Tongue (tissue), 3 donors: ENCODE measurements at places on chromosomes 3 and 15.
A peak's percentile ranks its signal among the peaks of the same experiment; 100 is the strongest.

- no peak for DNase-seq
Measured at GRCh38 chr15:51861557-51862359, 32.3 kb downstream of the TMOD3 start.

DNA sequence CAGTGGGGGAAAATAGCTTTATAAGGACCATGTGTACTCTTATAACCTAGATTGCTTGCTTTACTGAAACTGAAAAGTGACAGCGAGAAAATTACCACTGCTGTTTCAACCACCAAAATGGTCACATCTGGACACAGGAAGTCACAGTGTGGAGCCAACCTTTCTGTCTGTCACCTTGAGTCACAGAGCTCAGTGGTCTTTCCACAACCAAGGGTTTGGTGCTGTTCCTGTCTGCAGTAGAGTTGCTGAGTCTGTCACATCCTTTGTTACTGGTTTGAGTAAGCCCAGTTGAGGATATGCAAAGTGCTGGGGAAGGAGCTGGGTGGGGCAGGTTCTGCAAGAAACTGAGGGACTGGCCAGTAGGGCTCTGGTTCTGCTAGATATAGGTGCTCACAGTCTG, 139.1 kb upstream of the EIF1B start:
- DNase-seq = no peak

DNA sequence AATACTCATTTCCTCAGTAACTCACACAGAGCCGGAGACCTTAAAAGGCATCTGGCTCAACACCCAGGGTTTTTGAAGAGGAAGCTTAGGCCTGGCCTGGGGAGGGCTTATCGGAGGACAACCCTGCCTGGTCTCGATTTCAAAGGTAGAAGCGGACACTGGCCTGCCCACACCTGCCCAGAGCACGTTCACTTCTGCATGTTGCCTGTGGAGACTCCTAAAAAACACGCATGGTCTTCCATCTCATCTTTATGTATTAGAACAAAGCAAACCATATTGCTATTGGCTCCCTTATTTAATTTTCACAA, 55.5 kb upstream of the FURIN start:
- DNase-seq = no peak

DNA sequence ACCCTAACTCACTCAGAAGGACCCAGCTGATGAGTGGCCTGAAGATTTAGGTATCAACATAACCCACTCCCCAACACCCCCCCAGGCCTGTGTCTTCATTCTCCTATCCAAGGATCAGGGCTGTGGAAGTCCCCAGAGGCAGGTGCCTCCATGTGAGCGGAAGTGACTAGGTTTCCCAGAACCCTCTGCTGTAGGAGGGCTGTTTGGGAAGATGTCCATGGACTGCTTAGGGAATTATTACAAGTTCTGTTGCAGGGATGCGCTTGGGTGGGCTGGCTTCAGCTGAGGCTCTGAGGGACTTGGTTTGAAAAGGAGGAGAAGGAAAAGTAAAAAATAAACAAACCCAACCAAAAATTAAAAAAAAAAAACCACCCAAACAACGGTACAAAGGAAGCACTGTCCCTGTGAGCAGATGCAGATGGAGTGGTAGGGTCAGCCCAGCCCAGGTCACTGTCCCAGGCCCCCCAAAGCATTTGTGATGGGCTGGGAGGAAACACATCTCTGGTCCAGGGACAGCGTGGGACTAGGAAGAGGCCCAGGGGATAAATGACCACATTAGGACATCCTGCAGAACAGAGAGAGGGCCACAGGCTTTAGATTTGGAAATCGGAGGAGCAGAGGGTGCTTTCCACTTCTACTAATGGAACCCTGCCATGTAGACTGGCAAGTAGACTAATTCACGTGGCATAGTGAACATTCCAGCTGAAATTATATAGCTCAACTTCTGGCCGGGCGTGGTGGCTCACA, 12.2 kb upstream of the APOD start:
- DNase-seq = peak; percentile 28

GRCh38 chr3:147409143-147410115, at the start of gene ZIC1:
TSS of gene ZIC1 (plus strand) at chr3:147409365. CDS start at chr3:147410113, 748 bp downstream.
- DNase-seq = peak; percentile 80

DNA sequence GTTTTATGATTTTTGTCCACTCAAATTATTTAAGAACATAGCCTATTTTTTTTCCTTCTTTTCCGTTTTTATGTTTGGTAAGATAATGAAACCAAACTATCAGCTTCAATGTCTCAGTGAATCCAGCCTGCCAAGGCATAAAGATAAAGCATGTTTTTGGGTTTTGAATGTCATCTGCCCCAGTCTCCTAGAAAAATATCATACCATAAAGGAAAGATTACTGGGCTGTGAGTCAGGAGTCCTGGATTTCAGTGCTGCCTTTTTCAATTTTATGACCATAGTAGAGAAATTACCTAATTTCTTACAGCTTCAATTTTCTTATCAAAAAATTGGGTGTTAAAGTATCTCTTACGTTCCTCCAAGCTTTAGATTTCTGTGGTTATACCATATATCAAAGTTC, 87.5 kb downstream of the GAP43 start:
- no peak for DNase-seq

DNA sequence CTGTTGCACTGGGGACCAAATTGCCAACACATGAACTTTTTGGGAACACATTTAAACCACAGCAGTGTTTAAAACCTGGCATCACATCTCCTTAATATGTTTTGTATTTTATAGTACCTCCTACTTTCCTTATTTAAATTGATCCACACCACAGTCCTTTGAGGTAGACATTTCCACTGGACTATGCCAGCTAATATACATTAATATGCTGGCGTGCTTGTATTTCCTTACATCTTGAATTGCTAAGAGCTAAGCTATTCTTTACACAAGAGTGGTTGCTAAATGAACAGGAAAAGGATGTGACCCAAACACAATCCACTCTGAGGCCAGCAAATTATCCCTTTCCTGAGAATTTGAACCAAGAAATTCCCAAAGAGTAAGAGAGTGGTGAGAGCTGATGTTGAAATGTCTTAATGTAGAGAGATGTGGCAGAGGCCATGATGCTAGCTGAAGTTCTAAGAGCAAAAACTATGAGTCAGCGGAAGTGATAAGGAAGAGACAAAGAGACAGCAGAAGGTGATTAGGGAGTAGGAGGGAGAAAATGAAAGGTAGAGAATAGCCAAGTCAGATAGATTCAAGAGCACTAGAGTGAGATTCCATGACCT, 131.2 kb downstream of the CD47 start:
- DNase-seq = no peak

GRCh38 chr3:32733631-32734229, 48.7 kb downstream of the CNOT10 start:
- DNase-seq = peak; percentile 48

DNA sequence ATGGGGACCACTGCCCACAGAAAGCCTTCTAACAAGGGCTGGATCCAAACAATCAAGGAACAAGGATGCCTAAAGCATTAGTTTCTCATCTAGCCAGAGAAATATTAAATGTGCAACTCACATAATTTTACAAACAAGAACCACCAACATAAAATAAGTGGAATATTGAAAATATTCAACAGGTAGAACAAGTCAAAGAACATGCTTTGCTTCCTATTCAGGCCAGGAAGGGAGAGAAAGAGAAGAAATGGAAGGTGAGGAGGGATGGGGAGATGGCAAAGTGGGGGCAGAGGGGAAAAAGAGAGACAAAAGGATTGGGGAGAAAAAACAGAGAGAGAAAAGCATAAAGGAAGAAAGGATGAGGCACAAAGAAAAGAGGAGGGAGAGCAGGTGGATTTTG, 63.1 kb downstream of the SLC12A8 start:
- DNase-seq = no peak

- peak; percentile 54 for DNase-seq
Measured at GRCh38 chr15:69265347-69265955, 33.3 kb upstream of the PAQR5 start.

GRCh38 chr3:177482048-177482691, 284.9 kb upstream of the TBL1XR1 start:
- DNase-seq = peak; percentile 84

DNA sequence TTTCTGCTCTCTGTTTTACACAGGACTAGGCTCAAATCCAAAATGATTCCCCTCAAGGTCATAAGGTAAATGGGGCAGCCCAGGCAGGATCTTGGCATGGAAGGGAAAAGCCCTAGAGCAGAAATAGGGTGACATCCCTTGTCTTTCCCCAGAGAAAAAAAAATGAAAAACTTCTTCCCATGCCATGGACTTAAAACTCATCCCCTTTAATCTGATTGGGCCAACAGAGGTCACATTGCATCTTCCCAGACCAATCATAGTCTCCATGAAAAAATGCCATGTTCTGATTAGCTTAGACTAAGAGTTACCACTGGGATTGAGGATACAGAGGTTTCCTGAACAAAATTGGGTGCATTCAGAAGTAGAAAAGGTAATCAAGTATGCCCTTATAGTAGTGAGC, 241.3 kb upstream of the LRTM1 start:
- no peak for DNase-seq

DNA sequence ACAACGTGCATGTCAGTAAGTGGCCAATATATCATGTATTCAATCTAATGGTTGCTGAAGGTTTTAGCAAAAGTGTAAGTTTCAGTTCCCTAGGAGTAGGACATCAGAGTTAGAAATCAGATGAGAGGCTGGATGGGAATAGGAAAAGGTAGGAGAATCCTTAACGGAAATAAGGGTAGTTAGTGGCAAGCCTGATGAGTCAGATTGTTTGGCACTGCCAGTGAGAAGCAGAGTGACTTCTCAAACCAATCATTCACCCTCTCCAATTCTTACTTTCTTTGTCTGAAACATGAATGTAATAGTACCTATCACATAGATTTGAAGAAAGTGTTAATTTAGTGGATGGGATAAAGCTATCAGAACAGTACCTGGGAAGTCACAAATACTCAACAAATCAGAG, 894.0 kb downstream of the NTRK3 start:
- DNase-seq = no peak

DNA sequence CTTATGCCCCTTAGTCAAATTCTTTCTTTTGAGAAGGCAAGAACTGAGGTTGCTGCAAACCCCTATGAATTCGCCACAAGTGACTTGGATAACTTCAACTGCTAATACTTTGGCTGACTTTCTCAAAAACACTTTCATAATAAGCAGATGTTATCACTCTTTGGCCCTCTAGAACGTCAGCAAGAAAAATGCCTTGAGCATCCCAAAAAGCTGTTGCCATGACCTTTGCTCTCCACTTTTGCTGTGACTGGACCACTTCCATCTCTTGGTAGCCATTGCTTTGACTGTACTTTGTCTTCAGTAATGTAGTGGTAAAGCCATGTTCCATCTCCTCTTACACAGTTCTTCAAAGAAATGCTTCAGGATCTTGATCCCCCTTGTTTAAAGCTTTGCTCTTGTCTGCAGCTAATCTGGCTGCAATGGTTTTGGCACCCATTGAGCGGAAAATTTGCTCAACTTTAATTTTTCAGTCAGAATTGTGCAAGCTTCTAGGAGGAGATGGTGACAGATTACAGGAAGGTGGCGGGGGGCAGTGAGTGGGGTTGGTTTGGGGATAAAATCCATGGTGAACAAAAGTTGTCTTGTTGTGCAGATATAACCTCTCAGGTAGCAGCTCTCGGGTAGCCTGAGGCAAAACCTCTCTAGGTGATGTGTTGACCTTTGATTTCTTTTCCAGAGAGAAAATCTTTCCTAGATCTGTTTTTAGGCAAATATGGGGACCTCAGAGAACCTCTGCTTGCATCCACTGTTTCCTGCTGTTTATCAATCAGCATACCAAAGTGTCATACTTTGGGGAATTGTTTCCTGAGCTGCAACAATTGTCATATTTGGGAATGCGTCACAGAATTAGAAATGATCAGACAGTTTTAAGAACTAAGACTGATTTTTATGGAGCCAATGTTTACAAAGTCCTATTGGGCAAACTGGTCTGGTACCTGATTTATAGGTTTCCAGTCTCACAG, 83.6 kb downstream of the CCR1 start:
- DNase-seq = no peak

DNA sequence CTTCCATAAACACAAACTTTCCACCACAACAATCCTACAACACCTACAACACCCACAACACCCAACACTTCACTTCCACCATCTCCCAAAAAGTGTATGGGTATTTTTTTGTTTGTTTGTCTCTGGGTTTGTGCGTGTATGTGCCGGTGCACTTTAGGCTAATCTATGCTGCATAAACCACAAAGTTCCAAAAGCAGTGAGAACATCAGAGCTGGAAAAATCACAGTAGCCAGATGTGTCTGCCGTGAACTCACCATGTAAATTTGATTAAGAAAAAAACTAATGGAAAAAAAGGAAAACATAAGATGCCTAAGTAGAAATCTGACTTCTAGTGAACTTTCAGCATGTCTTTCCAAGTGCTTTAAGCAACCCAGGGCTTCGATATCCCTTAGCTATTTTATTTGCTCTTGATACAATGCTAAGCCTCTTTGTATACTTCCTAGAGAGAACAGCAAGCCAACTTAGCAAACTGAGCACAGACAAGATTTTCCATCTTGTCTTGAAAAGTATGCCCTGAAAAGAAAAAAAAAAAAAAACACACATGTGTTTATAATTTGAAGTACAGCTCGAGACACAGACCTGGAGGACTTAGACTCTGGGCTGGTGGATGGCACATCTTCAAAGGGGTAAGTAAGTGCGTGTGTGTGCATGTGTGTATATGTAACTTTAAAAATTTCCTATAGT, 91.4 kb downstream of the WWTR1 start:
- DNase-seq = peak; percentile 72

DNA sequence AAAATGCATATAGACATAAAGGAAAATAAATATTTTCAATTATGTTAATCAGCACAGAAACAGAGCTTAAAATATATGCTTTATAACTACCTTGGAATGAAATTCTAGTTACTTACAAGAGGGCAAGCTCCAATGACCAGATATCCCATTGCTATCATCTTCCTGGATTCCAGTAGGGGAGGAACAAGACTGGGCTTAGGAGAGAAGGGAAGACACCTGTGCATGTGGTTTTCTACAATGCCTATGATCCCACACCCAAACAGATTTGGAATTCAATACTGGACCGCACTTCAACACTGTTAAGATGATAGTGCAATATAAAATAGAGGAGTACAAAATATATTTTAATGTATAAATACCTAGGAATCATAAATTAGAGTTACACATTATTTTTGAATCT, 79.6 kb downstream of the ARPP21 start:
- no peak for DNase-seq

DNA sequence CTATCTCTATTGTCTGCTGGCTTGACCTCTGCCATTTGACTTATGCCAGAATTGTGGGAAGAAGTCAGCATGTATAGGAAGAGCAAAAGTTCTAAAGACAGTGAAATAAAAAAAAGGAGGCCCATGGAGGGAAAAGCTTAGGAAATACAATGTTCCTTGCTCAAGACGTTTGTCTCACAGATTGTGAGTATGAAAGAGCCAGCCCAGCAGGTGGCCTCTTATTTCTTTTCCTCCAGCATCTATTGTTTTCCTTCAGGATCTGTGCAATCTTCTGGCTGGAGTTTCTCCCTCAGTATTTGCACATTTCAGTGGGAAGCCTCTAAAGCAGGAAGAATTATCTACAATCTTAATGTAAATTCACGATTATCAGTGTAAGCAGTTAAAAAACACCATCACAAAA, 43.7 kb downstream of the ZDHHC3 start:
- DNase-seq = no peak

GRCh38 chr3:135349254-135349948, 554.3 kb downstream of the EPHB1 start:
- DNase-seq = no peak

DNA sequence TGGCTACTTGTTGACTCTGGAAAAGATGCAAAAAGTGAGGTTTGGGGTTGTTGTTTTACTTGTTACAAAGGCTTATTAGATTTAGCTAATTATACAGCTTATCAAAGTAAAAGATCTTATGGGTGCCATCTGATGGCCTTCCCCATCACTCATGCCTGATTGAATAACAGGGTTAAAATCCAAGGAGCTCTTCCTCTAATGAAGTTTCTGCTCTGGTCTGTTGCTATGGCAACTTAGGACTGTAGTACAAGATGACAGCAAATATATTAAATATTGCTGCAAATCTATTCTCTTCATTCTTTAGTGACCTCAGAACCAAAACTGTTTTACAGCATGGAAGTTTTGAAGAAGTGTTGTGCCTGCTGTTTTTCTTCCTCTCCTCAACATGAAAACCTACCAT, 45.6 kb upstream of the SRGAP3 start:
- no peak for DNase-seq
